Fibroblast of pulmonary artery (primary cell): ENCODE measurements at places on chromosomes 16 and 17.
A peak's percentile ranks its signal among the peaks of the same experiment; 100 is the strongest.

- no peak for DNase-seq
Observed at GRCh38 chr17:15121426-15121825, 143.7 kb downstream of the PMP22 start.

GRCh38 chr16:79833559-79833958 is 233.0 kb upstream of the MAF start:
- no peak for DNase-seq

DNA sequence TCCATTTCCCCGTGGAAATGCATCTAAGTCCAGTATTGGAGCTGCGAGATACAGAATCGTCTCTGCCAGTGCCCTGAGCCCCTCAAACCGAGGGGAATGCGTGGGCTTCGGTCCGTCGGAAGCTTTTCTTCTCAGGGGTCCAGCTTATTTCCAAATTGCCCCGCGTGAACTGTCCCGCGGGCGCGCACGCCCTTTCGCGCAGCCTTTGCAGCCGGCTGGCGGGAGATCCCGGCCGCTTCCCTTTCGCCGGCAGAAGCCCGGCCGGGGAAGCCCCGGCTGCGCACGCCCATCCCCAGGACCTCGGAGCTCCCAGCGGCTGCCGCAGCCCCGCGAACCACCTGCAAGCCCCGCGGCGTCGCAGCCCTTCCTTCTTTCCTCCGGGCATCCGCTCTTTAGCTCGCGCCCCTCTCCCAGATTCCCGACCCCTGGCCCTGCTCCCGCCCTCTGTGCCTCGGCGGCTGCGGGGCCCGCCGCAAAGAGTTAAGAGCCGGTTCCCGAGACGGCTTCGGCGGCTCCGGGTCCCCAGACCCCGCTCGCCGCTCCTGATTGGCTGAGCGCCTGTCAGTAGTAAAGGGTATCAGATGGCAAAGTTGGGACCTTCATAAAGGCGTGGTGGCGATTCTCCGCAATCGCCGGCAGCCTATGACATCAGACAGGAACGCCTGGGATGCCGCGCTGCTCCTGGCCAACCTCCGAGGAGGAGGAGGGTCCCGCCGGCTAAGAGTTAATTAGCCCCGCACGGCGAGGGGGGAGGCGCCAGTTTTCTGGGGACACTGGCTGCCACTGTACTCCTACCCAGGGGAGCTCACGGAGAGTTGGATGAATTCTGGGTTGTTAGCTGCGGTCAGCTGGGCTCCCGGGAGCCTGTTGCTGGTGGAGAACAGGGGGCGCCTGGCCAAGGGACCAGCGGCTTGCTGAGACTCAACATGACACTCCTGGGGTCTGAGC is at the start of gene MYOCD:
Gene MYOCD (plus strand): TSS at position 628 of the 948 bp plus-strand sequence. CDS start 299 bp downstream, at position 927.
- no peak for DNase-seq

DNA sequence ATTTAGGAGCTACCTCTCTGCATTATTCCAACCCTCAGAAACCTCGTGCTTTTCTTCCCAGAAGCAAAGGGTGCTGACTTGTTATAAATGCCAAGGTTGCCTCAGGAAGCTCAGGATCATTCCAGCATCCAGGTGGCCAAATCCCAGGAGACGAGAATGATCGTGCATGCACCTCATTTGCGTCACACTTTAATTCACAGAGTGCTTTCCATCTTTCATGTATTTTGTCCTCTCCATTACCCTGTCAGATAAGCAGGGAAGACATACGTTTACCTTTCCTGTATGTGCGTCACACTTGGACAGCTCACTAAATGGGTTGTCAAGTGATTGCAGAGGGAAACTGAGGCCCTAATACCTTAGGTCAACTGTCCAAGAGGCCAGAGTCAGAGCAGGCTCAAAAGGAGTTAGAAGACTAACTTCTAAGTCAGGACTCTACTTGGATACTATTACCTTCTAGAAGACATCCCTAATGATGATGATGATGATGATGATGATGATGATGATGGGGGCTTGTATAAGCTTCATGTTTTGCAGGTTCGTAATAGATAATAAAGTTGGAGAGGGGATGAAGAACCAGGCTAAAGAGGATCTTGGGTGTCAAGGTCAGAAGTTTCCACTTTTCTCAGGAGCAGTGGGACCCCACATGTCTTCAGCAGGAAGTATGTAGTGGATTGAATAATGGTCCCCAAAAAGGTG is 150.6 kb upstream of the TNRC6C start:
- no peak for DNase-seq

GRCh38 chr17:42519546-42520491 is 16.2 kb upstream of the NAGLU start:
- peak; percentile 99 for DNase-seq

GRCh38 chr16:35182943-35183550 is 1723.6 kb downstream of the TP53TG3F start:
- no peak for DNase-seq

DNA sequence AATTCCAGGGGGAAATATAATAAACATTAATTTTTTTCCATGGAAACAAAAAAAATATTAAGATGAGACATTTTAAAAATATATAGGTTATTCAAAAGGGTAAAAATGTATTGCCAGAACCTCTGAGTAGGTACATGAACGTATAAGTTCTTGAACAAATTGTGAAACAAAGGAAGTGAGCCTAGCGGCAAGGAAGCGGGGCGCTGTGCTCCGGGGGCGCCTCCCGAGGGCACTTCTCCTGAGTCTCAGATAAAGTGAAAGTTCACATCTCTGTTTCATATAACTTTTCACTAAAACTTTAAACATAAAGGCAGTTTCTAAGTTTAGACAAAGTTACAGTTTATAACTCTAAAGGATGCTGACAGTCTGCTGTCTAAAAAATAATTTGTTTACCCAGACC is 52.3 kb downstream of the TNRC6C start:
- no peak for DNase-seq

DNA sequence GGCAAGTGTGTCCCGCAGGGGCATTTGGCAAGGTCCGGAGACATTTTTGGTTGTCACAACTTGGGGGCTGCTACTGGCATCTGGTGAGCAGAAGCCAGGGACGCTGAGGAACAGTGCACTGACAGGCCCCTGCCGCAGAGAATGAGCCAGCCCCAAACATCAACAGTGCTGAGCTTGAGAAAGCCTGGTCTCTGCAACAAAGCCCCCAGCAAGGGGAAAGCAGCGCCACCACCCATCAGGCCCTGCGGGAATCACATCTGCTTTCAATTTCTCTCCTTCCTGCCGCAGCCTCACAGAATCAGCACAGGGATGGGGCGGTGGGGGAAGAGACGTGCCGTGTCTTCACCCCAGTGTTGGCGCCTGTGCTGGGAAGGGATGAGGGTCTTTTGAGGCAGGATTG is 14.8 kb upstream of the PRPSAP1 start:
- no peak for DNase-seq

GRCh38 chr17:12512694-12513355 is 152.9 kb upstream of the MYOCD start:
- peak; percentile 14 for DNase-seq

DNA sequence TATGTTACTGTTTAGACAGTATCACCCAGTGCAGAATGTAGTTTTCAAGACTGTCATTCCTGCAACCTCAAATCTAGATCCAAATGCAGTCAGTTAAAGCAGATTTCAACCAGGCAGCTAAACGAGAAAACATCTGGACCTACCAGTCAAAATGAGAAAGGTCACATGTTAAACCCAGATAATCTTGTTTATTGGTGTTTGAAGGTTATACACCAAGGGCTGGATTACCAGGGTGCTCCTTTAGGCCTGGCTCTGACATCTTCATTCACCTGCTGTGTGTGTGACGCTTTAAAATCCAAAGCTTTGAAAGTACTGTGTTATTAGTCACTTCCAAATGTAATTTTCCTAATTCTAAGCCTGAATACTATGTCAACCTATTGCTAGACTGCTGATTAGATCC is 54.9 kb downstream of the IKZF3 start:
- DNase-seq, result no peak

GRCh38 chr17:55576996-55577586 is 65.8 kb upstream of the SMIM36 start:
- peak; percentile 54 for DNase-seq

DNA sequence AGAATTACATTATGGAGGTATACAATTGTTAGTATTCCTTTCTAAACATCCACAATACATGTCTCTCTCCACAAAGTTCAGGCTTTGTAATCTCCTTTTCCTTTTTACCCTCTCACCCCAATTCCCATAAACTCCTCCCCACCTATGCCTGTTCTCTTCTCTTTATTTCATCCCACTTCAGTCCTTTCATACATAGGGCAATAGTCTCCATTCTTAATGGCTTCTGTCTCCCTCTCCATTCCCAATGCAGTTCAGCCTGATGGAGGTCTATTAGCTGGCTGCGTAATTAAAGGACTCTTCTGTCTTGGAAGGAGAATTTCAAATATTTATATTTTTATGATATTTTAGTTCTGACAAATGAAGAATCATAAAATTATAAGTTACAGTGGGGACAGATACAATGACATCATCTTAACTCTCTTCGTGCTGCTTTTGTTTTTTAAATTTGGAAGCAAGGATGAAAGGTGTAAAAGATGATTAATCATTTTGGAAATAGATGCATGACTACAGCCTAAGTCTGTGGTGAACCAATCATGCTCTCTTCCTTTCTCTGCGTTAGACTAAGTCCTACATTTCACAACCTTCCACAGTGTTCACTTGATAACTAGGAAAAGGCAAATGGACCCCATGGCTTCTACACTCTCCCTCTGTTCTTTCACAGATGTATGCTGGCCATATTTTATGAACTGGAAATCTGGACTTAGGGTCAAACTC is 11.2 kb upstream of the FAM20A start:
- no peak for DNase-seq

DNA sequence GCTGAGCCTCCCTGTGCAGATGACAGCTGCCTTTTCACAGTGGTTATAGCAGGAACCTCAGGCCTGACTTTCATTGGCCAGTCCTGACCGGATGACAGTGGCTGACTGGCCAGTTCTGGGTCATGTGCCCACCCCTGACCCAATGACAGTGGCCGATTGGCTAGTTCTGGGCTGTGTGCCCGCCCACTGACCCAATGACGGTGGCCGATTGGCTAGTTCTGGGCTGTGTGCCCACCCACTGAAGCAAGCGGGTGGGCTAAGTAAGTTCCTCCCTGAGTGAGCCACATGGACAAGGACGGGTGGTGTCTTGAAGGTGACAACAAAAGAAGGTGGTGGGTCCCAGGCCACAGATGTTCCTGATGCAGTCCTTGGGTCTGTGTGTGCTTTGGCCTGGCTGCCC is 9.5 kb downstream of the DEF8 start:
- peak; percentile 23 for DNase-seq

DNA sequence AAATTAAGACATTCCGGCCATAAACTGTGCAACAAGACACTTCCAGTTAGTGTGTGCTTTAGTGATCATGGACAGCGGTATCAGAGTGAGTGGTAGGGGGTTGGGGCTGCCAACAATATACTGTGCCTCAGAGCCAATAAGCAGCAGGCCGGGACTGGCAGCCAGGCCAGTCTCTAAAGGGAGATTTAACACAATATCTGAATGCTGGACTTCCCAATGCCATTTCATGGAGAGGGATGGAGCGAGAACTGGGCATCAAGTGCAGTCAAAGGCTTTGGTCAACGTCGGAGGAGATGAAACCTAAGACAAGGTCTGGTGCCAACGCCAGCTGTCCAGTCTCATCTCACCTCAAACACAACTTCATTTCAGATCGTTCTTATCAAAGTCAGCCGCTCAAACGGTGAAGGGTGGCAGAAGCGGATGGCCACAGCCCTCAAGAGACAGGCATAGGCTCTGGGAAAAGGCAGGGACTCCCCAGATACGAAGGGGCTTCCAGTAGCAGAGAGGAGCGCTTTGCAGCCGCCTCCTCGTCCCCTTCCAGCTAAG is 935 bp downstream of the USP32 start:
- peak; percentile 53 for DNase-seq

DNA sequence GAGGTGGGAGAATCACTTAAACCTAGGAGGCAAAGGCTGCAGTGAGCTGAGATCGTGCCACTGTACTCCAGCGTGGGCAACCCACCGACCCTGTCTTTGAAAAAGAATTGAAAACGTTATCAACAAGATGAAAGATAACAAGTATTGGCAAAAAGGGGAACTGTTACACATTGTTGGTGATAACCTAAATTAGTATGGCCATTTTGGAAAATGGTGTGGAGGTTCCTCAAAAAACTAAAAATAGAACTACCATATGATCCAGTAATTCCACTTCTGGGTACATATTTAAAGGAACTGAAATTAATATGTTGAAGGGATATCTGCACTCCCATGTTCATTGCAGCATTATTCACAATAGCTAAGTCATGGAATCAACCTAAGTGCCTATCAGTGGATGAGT is 61.0 kb downstream of the ABHD15 start:
- DNase-seq, result no peak

GRCh38 chr16:23594186-23594585 is 1.9 kb downstream of the NDUFAB1 start:
- DNase-seq, result no peak

- DNase-seq, result no peak
Observed at GRCh38 chr16:52742608-52743170, 195.7 kb upstream of the TOX3 start.

- no peak for DNase-seq
Observed at GRCh38 chr16:88065747-88066142, 114.5 kb downstream of the BANP start.

GRCh38 chr16:31529108-31529936 is 1.6 kb downstream of the AHSP start:
- no peak for DNase-seq

GRCh38 chr16:13039526-13039925 is 138.1 kb downstream of the SHISA9 start:
- DNase-seq, result no peak

DNA sequence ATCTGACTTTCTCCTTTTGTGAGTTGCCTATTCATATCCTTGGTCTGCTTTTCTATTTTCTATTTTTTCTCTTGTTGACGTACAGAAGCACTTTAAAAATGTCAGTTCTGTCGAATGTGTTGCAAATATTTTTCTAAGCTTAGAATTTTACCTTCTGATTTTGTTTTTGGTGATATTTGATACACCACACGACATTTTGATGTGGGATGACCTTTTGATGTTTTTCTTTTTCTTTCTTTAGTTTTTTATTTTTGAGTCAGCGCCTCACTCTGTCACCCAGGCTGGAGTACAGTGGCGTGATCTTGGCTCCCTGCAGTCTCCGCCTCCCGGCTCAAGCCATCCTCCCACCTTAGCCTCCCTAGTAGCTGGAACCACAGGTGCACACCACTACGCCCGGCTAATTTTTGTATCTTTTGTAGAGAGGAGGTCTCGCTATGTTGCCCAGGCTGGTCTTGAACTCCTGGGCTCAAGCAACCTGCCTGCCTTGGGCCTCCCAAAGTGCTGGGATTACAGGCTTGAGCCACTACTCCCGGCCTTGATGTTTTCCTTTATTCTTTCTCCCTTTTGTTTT is 39.6 kb downstream of the WSB1 start:
- no peak for DNase-seq

DNA sequence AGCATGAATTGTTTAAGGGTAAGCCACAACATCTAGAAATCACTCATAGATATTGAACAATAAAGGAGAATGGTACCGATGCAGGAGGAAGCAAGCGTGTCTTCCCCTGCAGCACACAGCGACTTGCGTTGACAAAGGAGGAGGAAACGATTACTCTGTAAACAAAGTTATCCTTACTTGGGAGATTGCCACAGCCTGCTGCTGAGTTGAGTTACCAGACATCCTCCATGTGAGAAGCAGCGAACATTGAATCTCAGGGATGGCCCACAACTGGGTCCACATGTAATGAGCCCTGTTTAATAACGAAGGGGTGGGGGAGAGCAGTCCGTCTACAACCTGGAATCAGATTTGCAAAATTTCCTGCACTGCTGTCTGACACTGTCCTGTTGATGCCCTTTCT is 27.7 kb downstream of the CLUH start:
- DNase-seq, result no peak

GRCh38 chr17:28548417-28549130 is 3.9 kb downstream of the UNC119 start:
- DNase-seq, result no peak
